ENCODE measurements at places on chromosomes 1 and 21.

GRCh38 chr21:39837861-39838359, 29.3 kb upstream of the PCP4 start:
- DNase-seq = no peak

- DNase-seq = no peak
Measured at GRCh38 chr1:5423109-5423508, 569.1 kb downstream of the NPHP4 start.

DNA sequence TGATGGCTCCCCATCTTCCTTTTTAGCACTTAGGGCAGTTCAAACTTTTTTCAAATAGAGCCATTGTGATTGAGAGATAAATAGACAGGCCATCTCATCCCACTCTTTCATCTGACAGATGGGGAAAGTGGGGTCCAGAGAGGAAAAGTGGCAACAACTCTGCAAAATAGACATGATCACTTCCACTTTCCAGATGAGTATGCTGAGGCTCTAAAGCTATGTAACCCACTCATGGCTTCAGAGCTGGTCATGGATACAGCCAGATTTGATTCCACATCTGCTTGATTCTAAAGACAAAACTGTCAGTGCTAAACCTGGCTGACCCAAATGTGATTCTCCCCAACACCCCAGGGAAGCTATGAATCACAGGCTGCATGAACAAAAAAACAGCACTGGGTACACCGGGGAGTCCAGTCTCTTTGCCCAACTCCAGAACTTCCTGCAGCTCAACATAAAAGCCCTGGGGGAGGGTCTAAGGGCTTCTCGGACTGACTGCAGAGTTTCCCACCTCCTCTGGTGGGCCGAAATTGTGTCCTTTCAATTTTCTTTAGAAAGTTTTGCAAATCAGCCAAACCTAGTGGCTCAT, 59.3 kb downstream of the PLPP3 start:
- no peak for DNase-seq

GRCh38 chr1:92831368-92831761, 475 bp upstream of the RPL5 start:
- DNase-seq = no peak

GRCh38 chr1:174785510-174785909, 214.2 kb upstream of the CACYBP start:
- peak; percentile 57 for DNase-seq

- DNase-seq = peak; percentile 94
Measured at GRCh38 chr1:230191079-230191804, 124.2 kb downstream of the GALNT2 start.

DNA sequence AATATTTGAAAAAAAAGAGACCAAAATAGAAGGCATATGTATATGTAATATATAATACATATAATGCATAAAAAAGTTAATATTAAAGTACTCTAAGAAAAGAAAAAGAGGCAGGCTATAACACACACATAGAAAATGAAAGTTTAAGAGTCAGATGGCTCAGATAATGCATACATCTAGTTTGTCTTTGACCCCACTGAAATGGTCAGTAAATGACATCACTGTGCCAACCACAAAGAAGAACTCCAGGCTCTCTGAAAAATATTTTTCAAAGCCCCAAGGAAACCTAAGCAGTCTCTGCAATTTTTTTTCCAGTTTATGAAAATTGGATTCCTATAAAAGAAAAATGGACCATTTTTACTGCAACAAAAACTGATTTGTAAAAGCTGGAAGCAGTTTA, 55.4 kb upstream of the SCYL3 start:
- DNase-seq = no peak

- no peak for DNase-seq
Measured at GRCh38 chr1:162878000-162878596, 17.1 kb upstream of the CCDC190 start.
